ENCODE measurements at places on chromosomes 16 and 17.

- no peak for DNase-seq
Measured at GRCh38 chr17:33889040-33889439, 366.0 kb upstream of the CCL2 start.

- no peak for DNase-seq
Measured at GRCh38 chr16:73190688-73191659, 143.0 kb upstream of the ZFHX3 start.

- no peak for DNase-seq
Measured at GRCh38 chr17:28261219-28261618, 57.8 kb upstream of the TMEM97 start.

DNA sequence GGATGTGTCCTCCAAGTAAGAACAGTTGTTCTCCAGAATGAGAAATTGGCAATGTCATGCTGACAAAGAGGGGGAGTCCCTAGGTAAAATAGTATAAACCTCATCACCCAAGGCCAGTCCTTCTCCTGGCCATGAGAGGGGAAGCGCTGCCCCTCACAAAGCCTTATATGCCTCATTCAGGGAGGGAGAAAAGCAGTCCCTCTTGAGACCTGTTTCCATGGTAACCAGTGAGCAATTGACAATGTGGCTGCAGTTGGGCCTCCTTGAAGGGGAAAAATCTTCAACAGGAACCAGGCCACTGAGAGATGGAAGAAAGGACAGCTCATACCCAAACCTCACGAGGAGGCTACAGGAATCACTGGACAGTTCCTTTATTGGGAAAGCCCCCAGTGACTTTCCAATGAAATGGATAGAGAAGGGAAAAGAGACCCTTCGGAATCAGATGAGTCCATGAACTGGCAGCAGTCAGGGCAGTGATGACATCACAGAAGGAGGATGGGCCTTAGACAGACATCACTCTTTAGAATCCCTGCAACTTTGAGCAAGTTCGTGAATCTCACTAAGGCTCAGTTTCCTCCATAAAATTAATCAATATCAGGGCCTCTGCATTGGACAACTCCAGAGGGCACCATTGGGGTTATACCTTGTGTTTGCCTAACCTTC is 275.7 kb downstream of the TOX3 start:
- DNase-seq: no peak

DNA sequence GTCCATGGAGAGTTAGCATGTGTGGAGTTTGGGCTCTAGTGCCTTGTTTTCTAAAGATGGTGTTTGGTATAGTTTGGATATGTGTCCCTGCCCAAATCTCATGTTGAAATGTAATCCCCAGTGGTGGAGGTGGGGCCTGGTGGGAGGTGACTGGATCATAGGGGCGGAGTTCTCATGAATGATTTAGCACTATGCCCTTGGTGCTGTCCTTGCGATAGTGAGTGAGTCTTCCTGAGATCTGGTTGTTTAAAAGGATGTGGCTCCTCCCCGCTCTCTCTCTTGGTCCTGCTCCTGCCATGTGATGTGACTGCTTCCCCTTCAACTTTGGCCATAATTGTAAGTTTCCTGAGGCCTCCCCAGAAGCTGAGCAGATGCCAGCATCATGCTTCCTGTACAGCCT is 8.9 kb upstream of the ZNF19 start:
- DNase-seq: no peak

GRCh38 chr16:69013991-69014390 is 91.5 kb upstream of the HAS3 start:
- no peak for DNase-seq

DNA sequence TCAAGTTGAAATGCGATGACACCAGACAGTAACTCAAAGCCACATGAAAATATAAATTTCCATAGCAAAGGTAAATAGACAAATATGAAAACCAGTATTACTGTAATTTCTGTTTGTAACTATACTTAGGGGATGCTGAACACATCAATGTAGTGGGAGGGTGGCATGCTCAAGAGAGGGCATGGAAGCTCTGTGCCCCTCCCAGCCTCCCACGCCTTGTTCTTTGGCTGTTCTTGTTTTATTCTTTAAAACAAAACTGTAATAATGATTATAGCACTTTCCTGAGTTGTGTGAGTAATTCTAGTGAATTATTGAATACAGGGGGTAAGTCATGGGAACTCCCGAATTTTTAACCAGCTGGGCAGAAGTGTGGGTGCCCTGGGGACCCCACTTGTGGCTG is 11.0 kb upstream of the GPT2 start:
- no peak for DNase-seq
